ENCODE measurements at places on chromosomes 4 and X.

DNA sequence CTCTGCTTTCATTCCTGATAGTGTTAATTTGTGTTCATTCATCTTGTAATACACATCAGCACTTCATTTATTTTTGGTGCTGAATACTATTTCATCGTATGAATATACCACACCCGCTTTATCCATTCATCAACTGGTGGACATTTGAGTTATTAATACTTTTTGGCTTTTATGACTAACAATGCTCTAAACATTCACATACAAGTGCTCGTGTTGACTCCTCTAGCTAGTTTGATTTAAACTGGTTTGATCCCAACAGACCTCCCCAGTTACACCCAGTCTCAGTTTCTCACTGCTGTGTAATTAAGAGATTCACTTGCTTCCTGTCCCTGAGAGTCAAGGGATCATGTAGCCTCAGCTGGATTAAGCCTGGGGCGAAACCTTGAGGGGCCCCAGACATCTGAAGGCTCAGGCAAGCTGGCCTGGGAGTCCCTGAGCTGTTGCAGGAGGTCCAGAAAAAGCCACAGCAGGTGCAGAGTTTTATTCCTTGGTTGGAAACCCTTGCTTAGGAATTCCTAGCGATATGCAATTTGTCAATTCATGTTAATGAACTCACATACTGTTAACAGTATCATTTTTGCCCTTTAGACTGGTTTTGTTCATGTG lies 52.8 kb upstream of the CLDN24 start:
- DNase-seq: no peak

DNA sequence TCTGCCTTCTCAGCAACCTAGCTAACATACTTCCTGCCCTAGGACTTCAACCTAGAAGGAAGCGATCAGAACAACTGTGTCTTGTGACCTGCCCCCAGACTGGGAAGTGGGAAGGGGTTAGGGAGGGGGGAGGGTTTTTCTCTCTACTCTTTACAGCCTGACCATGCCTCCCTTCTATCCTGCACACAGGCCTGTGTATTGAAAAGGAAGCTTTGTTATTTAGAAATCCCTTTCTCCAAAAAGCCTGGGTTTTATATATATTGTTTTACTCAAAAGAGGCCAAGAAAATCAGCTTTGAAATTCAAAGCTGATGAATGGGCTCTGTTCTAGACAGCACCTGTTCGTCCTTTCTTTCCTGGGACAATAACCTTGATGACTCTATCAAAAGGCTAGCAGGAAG lies 35.2 kb upstream of the SMS start:
- DNase-seq: no peak

DNA sequence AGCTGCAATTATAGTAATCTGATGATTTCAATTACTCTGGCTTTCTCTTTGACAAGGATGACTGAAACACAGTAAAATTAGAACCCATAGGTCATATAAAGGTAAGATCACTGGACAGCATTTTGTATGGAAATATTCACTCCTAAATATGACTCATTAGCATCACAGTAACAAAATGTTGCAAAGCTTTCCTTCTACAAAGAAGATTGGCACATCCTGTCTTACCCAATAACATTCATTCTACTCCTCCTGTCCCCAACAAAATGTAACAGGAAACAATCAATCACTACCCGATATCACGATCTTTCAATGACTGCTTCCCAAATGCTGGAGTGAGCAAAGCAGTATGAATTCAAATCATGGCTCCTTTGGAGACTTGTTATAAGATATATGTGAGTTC lies 95.3 kb downstream of the FANCB start:
- no peak for DNase-seq

DNA sequence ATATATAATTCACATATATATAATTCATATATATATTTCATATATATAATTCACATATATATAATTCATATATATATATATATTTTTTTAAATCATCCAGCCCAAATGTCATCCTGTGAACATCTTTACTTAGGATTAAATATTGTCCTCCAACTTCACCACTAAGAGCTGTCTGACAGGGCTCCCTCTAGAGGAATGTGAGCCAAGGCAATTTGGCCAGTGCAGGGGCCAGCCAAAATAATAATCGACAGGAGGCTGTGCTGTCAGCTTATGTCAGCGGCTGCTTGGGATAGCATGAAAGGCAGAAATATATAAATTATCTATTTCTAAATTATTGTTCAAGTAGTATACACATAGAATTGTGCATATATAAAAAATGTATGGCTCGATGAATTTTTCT lies 29.5 kb downstream of the EGFL6 start:
- DNase-seq: no peak

- no peak for DNase-seq
Measured at GRCh38 chrX:39532761-39533160, 565.0 kb downstream of the BCOR start.

GRCh38 chrX:55088795-55089489 lies at the start of gene PAGE2:
Gene PAGE2 (plus strand): TSS chrX:55089018. CDS start chrX:55090021, 1,003 bp downstream.
- no peak for DNase-seq

GRCh38 chr4:62119195-62119594 lies 919.1 kb downstream of the ADGRL3 start:
- no peak for DNase-seq

GRCh38 chr4:146582864-146583263 lies 55.8 kb upstream of the POU4F2 start:
- DNase-seq: no peak

DNA sequence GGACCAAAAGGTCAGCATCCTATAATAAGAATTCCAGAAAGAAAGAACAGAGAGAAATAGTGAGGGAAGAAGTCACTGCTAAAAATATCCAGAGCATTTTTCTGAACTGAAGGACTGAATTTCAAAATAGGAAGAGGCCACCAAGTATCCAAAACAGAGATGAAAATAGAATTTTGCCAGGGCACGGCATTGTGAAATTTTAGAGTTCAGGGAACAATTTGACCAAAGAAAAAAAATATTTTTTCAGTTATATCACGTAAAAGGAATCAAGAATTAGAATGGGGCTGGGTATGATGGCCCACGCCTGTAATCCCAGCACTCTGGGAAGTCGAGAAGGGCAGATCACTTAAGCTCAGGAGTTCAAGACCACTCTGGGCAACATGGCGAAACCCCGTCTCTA lies 65.4 kb downstream of the FGFBP1 start:
- no peak for DNase-seq

Measured in smooth muscle cell of the brain vasculature (primary cell).